GM13977 (cell line): ENCODE measurements at places on chromosomes 5 and 9.

DNA sequence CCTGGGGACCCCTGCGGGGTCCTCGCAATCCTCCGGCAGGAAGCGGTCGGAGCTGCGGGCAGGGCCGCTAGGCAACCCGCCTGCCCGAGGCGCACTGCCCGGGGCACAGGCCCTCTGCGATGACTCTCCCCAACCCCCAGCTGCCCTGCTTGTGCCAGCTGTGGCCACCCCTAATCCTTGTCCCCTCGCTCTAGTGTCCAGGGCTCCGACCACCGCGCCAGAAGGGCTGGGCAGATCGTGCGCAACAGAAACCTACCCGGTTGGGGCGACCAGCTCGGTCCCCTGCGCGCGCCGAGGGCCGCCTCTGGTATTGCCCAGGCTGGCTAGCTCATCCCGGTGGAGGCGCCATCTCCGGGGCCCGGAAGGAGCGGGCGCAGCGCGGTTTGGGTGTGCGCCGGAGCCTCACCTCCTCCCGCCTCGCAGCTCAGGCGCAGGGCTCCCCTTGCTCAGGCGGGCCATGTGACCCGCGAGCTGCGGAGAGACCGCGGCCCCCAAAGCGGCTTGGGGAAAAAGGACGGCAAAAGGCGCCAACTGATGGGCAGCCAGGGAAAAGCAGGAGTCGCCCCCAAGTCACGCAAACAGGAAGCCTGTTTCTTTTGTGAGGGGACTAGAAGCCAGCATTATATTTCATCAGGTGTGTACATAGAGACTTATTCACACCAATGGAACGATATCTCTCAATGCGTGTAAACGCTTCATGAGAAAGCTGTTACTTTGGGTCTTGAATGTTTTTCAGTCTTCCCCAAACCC lies 46.8 kb upstream of the RNF20 start:
- peak; percentile 31 for DNase-seq

DNA sequence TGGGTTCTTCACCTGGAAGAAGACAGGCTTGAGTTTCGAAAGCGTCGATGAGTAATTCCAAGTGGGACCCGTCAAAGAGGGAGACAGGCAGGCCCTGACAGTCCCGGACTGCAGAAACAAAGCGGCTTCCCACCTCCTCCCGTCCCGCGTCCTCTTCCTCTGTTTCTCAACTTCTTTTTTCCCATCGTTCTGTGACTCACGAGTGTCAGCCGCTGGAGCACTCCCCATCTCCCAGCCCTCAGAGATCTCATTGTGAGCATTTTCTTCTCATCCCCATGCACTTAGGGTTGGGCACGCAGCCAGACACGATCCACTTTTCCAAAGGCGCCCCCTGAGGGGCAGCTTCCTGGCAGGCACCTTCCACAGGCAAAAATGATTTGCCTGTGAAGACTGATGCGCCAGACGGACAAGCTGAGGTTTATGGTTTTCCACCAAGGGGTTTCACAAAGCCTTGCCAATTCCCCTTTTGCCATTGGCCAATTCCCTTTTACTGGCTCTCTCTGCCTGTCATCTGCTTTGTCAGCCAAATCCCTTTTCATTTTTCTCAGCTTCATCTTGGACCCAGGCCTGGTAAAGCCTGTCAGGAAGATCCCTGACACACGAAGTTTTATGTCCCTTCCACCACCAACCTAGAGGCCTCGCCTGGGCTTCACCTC lies 86.5 kb upstream of the ANKRD55 start:
- DNase-seq = no peak

GRCh38 chr9:110073356-110073905 lies 134.5 kb downstream of the C9orf152 start:
- no peak for DNase-seq

DNA sequence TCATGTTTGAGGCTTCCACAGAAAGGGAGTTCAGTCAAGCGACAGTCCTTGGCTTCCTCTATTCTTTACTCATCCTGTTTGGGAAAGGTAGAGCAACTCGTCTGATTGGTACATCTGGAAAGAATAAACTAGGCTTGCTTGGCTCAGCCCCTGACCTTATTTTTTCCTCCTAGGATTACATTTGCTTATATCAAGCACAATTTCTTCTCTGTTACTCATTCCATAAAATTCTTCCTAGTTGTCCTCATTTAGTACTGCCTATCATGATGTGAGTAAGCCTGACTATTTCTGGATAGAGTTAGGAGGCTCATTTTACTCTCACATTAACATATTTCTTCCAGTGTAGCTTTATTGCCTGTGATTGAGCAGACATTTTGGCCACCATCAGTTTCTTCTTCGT lies 10.9 kb upstream of the CARNMT1 start:
- no peak for DNase-seq

GRCh38 chr5:5285906-5286305 lies 136.6 kb upstream of the ICE1 start:
- no peak for DNase-seq

- no peak for DNase-seq
Observed at GRCh38 chr9:134494273-134494815, 147.3 kb upstream of the COL5A1 start.

DNA sequence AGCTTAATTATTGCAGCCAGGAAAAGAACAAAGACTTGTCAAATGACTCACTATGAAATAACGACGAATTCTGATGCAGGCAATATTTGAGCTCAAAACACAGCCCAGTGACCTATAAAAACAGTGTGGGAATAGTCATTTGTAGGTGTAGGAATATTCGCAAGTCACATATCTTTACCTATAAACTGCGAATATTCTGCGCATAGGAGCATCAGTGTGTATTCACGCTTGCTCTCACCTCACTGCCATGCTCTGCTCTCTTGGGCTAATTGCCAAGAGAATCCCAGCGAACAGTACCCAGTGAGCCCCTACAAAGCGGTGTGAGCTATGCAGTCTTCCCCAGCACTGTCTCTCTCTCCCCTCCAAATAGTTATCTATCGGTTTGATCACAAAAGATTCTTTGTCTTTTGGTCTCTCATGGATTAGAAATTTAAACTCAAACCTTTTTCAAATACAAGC lies 74.2 kb downstream of the ST8SIA4 start:
- no peak for DNase-seq

GRCh38 chr5:93076566-93076965 lies 504.5 kb downstream of the NR2F1-AS1 start:
- DNase-seq = no peak

GRCh38 chr5:99104538-99105132 lies 175.8 kb upstream of the CHD1 start:
- no peak for DNase-seq
